ENCODE measurements at places on chromosomes 6 and 20. TPM values are rescaled to one million over a fixed set of nuclear protein-coding genes. Genes with fewer than 3 reads are reported as not detected.

DNA sequence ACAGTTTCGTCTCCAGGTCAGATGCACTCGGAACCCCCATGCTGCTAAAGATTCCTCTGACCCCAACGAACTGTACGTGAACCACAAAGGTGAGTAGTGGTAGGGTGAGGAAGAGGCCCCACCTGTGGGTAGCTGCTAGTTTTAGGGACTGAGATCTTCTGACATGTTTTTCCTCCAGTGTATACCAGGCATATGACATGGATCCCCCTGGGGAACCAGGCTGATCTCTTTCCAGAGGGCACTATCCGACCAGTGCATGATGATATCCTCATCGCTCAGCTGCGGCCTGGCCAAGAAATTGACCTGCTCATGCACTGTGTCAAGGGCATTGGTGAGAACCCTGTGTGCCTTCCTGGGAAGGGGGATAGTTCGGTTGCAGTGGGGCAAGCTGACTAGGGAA, 3.2 kb downstream of the POLR1C start:
- H3K4me3 ChIP-seq, result no peak overlapping the region
- no peaks in the 10 kb centered on the region for H3K27me3 ChIP-seq
- H3K4me1 ChIP-seq, result peaks cover 17% of the 10 kb centered on the region

DNA sequence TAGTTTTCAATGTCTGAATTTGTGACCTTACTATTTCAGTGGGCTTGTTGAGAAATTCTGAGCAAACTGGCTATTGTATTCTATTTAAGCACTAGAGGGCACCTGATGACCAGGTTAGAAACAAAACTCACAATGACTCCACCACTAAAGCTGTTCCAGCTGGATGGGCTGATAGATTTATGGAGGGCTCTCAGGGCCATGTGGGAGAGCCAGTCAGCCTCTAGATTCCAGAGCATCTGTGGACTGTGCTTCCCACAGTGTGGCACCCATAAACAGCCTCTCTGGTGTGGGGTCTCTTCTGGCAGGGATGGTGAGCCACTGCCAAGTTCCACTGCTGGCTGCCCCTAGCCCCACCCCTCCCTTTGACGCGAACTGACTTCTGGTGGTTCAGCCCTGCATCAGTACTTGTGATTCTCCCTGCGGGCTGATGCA, 29.2 kb downstream of the C6orf58 start:
- H3K4me3 ChIP-seq, result no peak overlapping the region
- H3K27me3 ChIP-seq, result 0 out of 2 replicates have a peak, but pooled peaks cover 3% of the 10 kb centered on the region
- no peak for DNase-seq
- H3K4me1 ChIP-seq, result no peaks in the 10 kb centered on the region
- no peak overlapping the region for H3K27ac ChIP-seq

Gene RAET1E
- total RNA-seq, result 0.28 TPM

- no peak for DNase-seq
- H3K27me3 ChIP-seq, result no peaks in the 10 kb centered on the region
- no peaks in the 10 kb centered on the region for H3K4me1 ChIP-seq
- peaks cover 16% of the 10 kb centered on the region for H3K36me3 ChIP-seq
- no peak overlapping the region for H3K27ac ChIP-seq
Observed at GRCh38 chr6:100614386-100614785, 149.7 kb upstream of the SIM1 start.

DNA sequence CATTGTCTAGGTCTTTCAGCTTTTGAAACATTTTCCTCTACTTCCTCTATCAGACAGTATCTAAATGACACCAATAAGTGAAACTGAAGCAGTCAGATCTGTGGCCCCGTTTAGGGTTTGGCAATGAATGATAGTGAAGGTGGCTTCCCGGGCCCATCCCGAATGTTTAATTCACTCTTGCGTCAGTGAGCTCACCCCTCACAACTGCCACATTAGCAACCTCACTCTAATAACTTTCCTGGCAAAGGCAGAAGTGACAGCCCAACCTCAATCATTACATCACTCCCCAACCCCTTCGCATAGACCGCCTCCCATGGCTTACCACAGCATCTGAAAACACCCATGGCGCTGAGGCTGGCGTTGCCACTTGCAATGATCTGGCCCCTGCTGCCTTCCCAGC, 92.4 kb upstream of the CD83 start:
- no peak overlapping the region for H3K4me3 ChIP-seq
- H3K4me1 ChIP-seq, result peaks cover 18% of the 10 kb centered on the region
- H3K27ac ChIP-seq, result no peak overlapping the region
- no peaks in the 10 kb centered on the region for H3K36me3 ChIP-seq

GRCh38 chr6:149132336-149132735, 185.2 kb upstream of the TAB2 start:
- H3K27me3 ChIP-seq, result no peaks in the 10 kb centered on the region
- H3K4me3 ChIP-seq, result no peak overlapping the region
- H3K4me1 ChIP-seq, result peaks cover 36% of the 10 kb centered on the region
- no peaks in the 10 kb centered on the region for H3K36me3 ChIP-seq

DNA sequence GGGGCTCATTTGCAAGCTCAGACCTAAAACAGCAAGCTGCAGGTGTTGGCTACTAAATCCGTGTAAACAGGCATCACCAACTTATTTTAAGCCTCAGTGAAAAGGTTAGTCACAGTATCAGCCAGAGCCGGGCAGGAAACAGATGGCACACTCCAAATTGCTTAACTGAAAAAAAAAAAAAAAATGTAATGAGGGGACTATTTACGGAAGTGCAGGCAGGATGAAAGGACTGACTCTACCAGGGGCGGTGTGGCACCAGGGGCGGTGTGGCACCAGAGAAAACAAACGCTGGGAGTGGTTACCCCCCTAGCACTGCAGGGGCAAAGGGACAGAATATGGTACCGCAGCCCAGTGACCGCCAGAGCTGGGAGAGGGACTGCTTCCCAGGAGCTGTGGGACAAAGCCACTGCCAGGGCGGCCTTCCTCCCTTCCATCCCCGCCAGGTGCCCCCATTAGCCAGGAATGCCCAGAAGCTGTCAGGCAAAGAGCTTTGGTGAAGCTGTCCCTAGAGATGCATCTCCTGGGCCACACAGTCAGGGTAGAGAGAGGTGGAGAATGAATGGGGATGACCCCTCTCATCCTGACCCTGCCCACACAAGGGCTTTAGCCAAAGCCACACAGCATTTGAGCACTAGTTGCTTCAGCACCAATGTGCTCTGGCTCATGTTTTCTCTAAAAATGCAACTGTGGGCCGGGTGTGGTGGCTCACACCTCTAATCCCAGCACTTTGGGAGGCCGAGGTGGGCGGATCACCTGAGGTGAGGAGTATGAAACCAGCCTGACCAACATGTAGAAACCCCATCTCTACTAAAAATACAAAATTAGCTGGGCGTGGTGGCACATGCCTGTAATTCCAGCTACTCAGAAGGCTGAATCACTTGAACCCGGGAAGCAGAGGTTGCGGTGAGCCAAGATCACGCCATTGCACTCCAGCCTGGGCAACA, 39.6 kb upstream of the GFOD1 start:
- no peaks in the 10 kb centered on the region for H3K27me3 ChIP-seq
- no peaks in the 10 kb centered on the region for H3K36me3 ChIP-seq
- DNase-seq, result no peak
- no peak overlapping the region for H3K27ac ChIP-seq
- H3K4me3 ChIP-seq, result no peak overlapping the region
- H3K4me1 ChIP-seq, result no peaks in the 10 kb centered on the region

DNA sequence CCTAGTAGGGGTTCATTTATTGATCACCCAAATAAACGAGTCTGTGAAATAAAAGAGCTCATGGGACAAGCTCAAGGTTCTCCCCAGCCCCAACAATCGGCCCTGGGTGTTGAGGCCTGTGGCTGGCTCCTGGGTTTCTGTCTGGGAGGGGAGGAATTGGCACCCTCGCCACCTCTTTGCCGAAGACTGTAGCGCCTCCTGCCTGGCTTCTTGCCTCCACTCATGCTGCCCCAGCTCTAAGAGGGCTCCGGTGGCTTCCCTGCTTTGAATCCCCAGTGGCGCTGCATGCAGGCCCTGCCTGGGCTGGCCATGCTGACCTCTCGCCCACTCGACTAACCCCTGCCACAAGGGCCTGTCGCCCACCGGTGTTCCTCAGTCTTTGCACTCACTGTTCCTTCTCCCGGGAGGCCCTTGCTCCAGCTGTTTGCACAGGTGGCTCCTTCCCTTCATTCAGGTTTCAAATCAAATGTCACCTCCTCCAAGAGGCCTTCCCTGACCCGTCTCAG, 5.4 kb downstream of the MLN start:
- no peak overlapping the region for H3K27ac ChIP-seq
- no peak overlapping the region for H3K4me3 ChIP-seq
- H3K27me3 ChIP-seq, result no peaks in the 10 kb centered on the region
- H3K36me3 ChIP-seq, result no peaks in the 10 kb centered on the region

- H3K4me1 ChIP-seq, result peaks cover 4% of the 10 kb centered on the region
- H3K27me3 ChIP-seq, result no peaks in the 10 kb centered on the region
- DNase-seq, result no peak
- no peak overlapping the region for H3K4me3 ChIP-seq
- no peak overlapping the region for H3K27ac ChIP-seq
- H3K36me3 ChIP-seq, result peaks cover 9% of the 10 kb centered on the region
Observed at GRCh38 chr20:33493076-33493766, 3.3 kb downstream of the CBFA2T2 start.

GRCh38 chr6:88870717-88871330, 92.6 kb downstream of the RNGTT start:
- H3K4me1 ChIP-seq, result peaks cover 25% of the 10 kb centered on the region
- H3K27me3 ChIP-seq, result no peaks in the 10 kb centered on the region
- H3K4me3 ChIP-seq, result no peak overlapping the region
- peak; percentile 41 for DNase-seq
- H3K36me3 ChIP-seq, result no peaks in the 10 kb centered on the region
- H3K27ac ChIP-seq, result no peak overlapping the region

DNA sequence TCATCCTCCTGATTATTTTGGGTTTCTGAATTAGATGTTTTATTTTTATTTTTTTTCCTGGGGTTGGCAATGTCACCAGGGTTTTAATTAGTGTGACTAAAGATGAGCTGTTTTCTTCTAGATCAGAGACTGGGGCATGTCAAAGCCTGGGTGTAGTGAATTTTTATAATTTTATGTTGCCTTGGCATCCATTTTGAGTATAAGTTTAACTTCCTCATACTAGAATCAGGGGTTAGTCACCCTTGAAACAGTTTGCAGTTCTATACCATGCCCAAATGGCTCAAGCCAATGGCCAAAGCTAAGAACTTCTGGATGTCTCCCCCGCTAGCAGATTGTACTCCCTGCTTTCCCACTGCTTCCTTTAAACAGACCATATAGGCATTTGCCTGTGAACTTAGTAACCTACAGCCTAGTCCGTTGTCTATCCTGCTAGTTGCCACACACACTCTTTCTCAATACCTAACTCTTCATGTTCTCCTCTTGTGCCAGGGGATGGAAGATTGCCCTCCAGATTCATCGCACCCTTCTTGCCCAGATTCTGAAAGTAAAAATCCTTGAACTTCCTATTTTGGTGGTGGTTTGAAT, 54.5 kb downstream of the KIAA0408 start:
- no peak overlapping the region for H3K4me3 ChIP-seq
- H3K4me1 ChIP-seq, result no peaks in the 10 kb centered on the region
- H3K36me3 ChIP-seq, result no peaks in the 10 kb centered on the region

Gene FAM83C
- total RNA-seq, result not detected

GRCh38 chr6:23637296-23637695, 488.7 kb upstream of the NRSN1 start:
- no peak overlapping the region for H3K4me3 ChIP-seq
- H3K4me1 ChIP-seq, result no peaks in the 10 kb centered on the region
- H3K27me3 ChIP-seq, result no peaks in the 10 kb centered on the region
- no peak for DNase-seq
- no peaks in the 10 kb centered on the region for H3K36me3 ChIP-seq

Gene SLC22A23
- total RNA-seq, result 2.7 TPM

GRCh38 chr6:12312736-12313135, 22.6 kb downstream of the EDN1 start:
- no peak overlapping the region for H3K4me3 ChIP-seq
- no peaks in the 10 kb centered on the region for H3K36me3 ChIP-seq
- H3K4me1 ChIP-seq, result peaks cover 31% of the 10 kb centered on the region
- no peaks in the 10 kb centered on the region for H3K27me3 ChIP-seq

- no peak overlapping the region for H3K4me3 ChIP-seq
- H3K36me3 ChIP-seq, result no peaks in the 10 kb centered on the region
- no peak for DNase-seq
- H3K27me3 ChIP-seq, result no peaks in the 10 kb centered on the region
- no peak overlapping the region for H3K27ac ChIP-seq
Observed at GRCh38 chr6:47234266-47234933, 75.3 kb downstream of the TNFRSF21 start.

Gene ZGPAT
- 22.8 TPM for total RNA-seq

GRCh38 chr6:122129313-122130025, 270.0 kb upstream of the HSF2 start:
- no peaks in the 10 kb centered on the region for H3K4me1 ChIP-seq
- DNase-seq, result no peak
- no peaks in the 10 kb centered on the region for H3K36me3 ChIP-seq
- no peak overlapping the region for H3K4me3 ChIP-seq
- no peak overlapping the region for H3K27ac ChIP-seq

DNA sequence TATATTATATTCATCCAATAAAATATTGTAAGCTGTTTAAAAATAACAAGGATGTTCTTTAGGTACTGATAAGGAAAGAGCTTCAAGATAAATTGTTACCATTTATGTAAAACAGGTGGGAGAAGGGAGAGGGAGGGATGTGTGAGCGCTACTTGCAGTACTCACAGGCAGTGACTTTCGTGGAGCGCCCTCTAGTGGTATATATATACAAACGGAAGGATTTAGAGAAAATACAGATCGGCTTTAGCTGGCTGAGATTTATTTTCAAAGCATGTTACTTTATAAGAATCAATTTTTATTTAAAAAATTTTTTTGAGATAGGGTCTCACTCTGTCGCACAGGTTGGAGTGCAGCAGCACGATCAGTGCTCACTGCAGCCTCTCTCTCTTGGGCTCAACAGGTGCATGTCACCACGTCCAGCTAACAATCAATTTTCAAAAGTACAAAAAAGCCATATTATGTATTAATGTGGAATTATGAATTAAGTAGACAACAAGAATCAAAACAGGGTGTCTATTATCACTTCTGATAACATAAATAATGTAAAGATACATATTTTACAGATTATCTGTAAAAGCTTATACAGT, 3.3 kb upstream of the MOG start:
- H3K4me3 ChIP-seq, result no peak overlapping the region
- H3K27ac ChIP-seq, result no peak overlapping the region
- DNase-seq, result no peak
- no peaks in the 10 kb centered on the region for H3K27me3 ChIP-seq

- H3K4me1 ChIP-seq, result peaks cover 23% of the 10 kb centered on the region
- peak overlapping the region; percentile 83 for H3K27ac ChIP-seq
- H3K27me3 ChIP-seq, result 0 out of 2 replicates have a peak, but pooled peaks cover 7% of the 10 kb centered on the region
- H3K36me3 ChIP-seq, result peaks cover 6% of the 10 kb centered on the region
- peak overlapping the region; percentile 91 for H3K4me3 ChIP-seq
Observed at GRCh38 chr6:90586546-90586835, 381 bp downstream of the MAP3K7 start.

DNA sequence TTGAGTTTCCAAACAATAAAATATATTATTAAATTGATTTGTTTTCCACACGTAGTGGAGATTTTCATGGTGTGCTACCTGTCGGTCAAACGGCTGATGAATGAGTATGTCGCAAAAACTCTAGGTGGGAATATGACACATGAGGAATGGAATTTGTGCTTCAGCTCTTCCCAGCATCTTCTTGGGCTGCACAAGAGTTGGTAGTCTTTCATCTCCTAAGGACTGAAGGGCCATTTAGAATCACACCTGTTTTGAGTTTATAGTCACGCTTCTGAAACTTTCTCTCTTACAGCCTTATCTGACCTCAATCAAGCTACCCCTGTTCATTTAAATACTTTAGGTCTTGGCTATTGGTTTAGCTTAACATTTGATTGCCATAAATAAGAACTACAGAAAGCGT, 157.7 kb upstream of the AKAP12 start:
- no peak for DNase-seq
- H3K27ac ChIP-seq, result no peak overlapping the region
- no peaks in the 10 kb centered on the region for H3K27me3 ChIP-seq
- H3K36me3 ChIP-seq, result peaks cover 9% of the 10 kb centered on the region
- no peak overlapping the region for H3K4me3 ChIP-seq
- H3K4me1 ChIP-seq, result peaks cover 5% of the 10 kb centered on the region

All from SJSA1 (cell line).